ENCODE measurements at places on chromosomes 6 and 20.

DNA sequence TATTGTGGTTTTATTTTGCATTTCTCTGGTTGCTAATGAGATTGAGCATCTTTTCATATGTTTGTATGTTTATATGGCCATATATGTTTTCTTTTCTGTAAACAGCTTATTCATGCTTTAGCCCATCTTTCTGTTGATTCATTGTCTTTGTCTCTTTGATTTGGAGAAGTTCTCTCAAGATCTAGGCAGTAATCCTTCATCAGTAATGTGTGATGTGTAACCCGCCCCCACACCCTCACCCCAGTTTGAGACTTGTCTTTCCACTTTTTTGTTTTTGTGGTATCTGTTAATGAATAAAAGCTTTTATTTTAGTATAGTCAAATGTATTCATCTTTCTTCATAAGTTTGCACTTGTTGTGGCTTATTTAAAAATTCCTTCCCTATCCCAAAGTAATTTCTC lies 26.0 kb downstream of the ZC3H12D start:
- no peak for DNase-seq

DNA sequence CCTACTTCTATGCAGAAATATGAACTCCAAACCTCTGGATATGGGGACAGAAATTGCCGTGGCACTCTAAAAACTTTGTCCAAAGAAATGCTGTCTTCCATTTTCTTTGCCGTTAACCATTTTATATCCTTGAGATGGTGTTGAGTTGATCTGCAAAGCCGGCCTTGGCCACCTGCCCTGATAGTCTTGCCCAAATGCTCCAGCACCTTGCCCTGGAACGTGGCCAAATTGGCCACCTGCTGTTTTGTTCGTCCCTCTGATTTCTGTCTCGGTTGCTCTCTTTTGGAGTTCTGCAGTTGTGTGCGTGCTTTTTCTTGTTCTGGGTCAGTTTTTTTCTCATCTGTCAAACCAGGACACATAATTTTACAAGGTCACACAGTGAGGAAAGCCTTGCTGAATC lies 239.7 kb upstream of the GMDS start:
- DNase-seq, result no peak

DNA sequence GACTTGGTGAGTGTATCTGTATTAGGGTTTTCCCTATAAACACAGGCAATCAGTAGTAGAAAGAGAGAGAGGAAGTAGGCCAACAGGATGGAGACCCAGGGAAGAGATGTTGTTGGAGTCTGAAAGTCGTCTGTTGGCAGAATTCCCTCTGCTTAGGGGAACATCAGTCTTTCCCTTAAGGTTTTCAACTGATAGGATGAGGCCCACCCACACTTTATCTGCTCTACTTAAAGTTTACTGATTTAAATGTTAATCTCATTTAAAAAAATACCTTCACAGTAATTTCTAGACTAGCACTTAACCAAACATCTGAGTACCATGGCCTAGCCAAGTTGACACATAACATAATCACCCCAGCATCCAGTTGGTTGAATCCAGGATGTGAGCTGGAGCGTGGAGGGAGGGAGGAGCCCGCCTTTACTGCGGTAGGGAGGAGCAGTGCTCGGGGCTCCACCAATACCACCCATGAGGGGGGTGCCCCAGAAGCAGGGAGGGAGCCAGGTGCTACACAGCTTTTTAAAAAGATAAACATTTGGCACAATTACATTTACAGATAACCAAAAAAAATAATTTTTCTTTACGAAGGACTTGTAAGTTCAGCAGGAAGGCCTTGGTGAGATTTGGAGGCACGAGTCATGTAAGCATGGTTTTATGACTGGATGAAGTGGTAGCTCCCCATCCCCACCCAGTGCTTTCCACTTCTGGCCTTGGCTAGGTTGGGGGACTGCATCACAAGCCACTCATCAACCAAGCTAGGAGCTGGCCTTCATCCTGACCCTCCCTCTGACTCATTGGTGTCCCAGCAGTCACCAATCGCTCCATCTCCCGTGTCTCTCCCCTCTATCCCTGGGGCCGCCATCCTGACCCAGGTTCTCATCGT lies 18.4 kb upstream of the SNX9 start:
- no peak for DNase-seq

- DNase-seq, result no peak
Measured at GRCh38 chr6:138863321-138863720, 67.4 kb downstream of the ECT2L start.

DNA sequence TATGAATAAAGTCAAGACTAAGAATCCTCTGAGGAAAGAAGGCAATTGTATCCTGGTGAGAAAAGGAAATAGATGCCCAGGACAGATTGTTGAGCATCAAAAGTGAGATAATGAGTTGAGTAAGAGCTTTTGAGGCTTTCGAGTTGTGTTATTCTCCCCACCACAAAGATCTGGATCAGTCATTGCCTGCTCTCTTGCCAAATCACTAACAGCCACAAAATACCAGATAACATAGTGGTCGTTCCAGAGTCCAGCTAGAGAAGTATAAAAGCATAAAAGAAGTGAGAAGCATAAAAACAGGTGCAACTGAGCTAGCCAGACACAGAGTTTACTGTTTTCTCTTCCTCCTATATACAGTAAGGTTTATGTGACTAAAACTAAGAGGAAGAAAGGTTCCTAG lies 4.9 kb downstream of the SPINT4 start:
- no peak for DNase-seq

DNA sequence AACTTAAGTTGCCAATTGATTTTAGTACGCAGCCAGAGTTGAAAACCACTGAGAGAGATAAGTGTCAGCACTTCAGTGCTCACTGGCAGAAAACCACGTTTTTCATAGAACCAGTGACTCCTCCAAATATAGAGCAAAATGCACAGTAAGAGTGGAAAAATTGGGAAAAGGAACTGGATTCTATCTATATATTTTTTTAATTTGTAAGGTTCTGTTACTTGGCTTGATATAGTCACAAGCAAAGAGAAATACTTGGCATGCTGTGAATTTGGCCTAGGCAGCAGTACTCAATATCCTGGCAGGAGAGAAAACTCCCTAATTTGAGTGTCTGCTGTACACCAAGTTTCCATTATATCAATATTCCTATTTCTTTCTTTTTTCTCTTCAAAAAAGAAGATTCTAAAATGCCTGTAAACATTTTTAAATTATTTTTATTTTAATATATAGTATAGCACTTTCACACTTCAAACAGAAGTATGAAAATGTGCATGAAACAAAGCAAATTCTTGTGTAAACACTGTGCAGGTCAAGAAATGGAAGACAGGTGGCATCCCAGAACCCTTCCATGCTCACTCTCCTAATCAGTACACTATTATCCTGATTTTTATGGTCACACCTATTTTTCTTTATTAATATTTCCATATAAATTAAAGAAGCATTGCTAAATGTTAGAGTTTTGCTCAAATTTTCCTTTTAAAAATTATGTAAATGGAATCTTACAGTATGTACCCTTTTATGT lies 561.8 kb upstream of the RNF217 start:
- no peak for DNase-seq

- no peak for DNase-seq
Measured at GRCh38 chr6:103079867-103080266, 1686.4 kb downstream of the GRIK2 start.

Data from esophagus squamous epithelium (tissue), 5 donors.